ENCODE measurements at places on chromosomes 16 and 17.

DNA sequence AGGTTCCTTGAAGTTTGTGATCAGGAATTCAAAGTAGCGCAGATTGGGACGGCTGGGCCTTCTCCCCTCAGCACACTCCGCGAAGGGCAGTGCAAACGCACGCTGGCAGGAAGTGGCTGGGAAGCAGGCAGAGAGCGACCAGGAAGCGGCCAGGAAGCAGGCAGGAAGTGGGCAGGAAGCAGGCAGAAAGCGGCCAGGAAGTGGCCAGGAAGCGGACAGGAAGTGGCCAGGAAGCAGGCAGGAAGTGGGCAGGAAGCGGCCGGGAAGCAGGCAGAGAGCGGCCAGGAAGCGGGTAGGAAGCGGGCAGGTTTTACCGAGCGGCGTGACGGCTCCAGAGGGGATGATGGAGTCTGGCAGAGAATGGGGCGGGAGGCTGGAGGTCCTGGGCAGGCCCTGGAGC is 3.2 kb downstream of the DPEP1 start:
- no peak for DNase-seq

DNA sequence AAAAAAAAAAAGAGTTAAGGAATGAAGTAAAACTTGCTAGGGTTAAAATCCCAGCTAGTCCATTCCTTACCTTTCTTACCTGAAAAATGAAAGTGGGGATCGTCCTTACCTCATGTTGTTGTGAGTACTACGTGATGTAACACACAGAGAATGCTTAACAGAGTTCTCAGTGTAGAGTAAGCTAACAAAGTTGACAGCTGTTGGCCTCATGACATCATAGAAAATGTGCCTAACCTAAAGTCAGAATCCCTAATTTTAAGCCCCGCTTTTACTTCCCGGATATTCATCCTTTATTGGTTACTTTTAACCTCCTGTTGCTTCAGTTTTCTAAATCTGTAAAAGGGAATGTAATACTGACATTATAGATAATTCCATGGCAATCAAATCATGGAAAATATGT is 505.8 kb upstream of the HSBP1 start:
- DNase-seq = no peak

- DNase-seq = peak; percentile 69
Observed at GRCh38 chr16:85172455-85173145, 60.3 kb upstream of the CIBAR2 start.

- DNase-seq = peak; percentile 57
Observed at GRCh38 chr16:11379420-11379819, 34.2 kb downstream of the RMI2 start.

- DNase-seq = peak; percentile 65
Observed at GRCh38 chr16:9008601-9009260, 45.0 kb upstream of the USP7 start.
